Posterior cingulate gyrus (tissue), 11 donors: ENCODE measurements at places on chromosomes 13 and 19.

DNA sequence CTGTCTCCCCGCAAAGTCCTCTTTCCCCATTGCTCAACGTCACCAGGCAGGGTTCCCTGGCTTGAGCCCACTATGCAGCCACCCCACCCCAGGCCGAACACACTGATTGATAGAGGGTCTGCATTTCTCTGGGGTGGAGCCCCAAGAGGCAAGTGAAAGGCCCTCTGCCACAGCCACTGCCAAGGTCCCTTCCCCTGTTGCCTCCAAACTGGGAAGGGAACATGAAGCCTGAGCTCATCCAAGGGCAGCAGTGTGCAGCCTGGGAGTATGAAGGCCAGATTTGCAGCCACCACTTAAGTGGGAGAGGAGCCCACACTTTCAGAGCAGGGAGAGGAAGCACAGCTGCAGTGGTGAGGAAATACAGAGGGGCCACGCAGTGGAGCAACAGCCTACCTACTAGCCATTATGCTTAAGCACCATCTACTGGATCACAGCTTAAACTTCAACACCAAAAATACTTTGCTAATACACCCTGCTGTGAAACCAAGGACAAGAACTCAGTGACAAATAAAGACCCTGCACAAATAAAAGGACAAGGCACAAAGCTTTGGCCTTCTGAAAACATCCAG, 48.6 kb downstream of the UBL3 start:
- no peak for DNase-seq

GRCh38 chr13:110307767-110308655, 927 bp downstream of the COL4A2 start:
- DNase-seq: no peak

GRCh38 chr13:45773944-45774343, 71.8 kb downstream of the CBY2 start:
- no peak for DNase-seq

- DNase-seq: no peak
Measured at GRCh38 chr13:94327318-94327717, 152.2 kb downstream of the DCT start.

- no peak for DNase-seq
Measured at GRCh38 chr13:23561261-23561660, 9.0 kb upstream of the TNFRSF19 start.

- no peak for DNase-seq
Measured at GRCh38 chr19:55836340-55836739, at the start of gene NLRP4. NLRP4 (plus strand) TSS chr19:55836540; CDS start chr19:55852081, 15,541 bp downstream.

GRCh38 chr13:112204346-112205327, 137.7 kb downstream of the SOX1 start:
- no peak for DNase-seq

DNA sequence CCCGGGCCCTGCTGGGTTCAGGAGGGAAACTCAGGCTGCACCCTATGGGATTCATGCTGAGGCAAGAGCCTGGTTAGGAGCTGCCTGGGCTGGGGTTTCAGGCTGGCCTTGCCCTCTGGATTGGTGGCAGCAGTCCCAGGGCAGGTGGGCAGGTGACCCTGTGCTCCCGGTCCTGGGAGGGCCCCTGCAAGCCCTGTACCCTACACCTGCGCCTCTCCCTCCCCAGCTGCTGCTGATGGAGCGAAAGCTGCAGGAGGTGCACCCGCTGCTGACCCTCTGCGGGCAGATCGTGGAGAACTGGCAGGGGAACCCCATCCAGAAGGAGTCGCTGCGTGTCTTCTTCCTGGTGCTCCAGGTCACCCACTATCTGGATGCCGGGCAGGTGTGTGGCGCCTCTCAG, 20.4 kb downstream of the MAU2 start:
- DNase-seq: no peak

- peak; percentile 81 for DNase-seq
Measured at GRCh38 chr19:30682999-30683536, 310.9 kb downstream of the ZNF536 start.

GRCh38 chr13:42305503-42305902, 33.6 kb downstream of the AKAP11 start:
- no peak for DNase-seq

GRCh38 chr13:98348466-98349200, 171.6 kb upstream of the RNF113B start:
- DNase-seq: no peak

- DNase-seq: no peak
Measured at GRCh38 chr19:41637484-41637883, 10.6 kb upstream of the CEACAM4 start.
